Body of pancreas (tissue), 4 donors: ENCODE measurements at places on chromosomes 4 and X.

DNA sequence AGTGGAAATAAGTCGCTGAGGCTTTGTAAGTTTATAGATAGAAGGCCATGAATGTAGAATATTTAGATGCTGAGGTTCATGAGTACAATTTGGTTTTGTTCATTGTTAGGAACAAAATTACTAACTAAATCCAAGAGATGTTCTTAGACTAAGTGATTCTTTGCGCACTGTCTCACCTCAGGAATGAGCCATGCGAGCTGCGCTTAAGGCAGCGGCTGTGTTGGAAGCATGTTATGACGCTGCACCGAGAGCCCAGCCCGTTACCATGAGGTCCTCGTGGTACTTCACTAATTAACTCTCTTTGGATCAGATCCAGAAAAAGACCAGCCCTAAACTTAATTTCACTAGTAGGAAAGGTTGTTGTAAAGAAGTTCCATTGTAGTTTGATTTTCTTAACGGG lies 166.2 kb downstream of the RAPGEF2 start:
- DNase-seq = no peak

GRCh38 chr4:57100979-57101651 lies 9.1 kb downstream of the IGFBP7 start:
- DNase-seq = no peak

DNA sequence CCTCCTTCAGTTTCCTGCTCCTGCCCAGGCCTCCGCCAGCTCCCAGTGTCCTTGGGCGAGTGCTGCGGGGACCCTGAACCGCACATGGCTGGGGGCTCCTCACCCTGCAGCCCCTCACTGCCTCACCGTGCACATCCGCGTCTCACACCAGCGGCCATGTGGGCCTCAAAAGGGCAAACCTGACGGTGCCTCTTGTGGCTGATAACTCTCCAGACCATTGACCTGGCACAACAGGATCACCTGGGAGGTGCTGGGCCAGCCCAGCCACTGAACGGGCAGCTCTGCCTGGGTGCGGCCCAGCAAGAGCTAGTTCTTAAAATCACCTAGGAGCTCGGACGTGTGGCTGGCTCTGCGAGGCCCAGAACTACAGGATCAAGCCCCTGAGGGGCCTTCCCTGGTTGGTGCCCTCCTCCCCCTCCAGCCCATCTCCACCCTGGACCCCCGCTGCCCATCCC lies 4.1 kb upstream of the S100P start:
- DNase-seq = no peak

- DNase-seq = no peak
These were observed 511.0 kb upstream of the KLHL4 start for GRCh38 chrX:87006561-87006960.

DNA sequence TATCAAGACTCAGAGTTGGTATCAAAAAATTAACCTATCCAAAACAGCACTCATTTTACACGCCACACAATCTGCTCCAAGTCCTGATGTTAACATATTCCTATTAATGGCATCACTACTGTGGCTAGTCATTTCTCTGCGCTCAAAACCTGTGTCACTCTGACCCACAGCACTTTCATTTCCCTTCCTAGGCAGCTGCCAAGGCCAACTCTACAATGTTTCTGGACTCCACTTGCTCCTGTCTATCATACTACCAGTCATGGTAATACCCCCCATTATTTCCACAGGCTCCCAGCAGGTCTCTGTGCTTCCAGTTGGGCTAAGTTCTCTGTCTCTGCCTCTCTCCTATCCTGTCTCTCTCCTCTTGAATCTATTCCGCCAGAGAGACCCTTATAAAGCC lies 323.6 kb downstream of the NR3C2 start:
- DNase-seq = no peak

GRCh38 chr4:144647590-144647989 lies 1.6 kb downstream of the HHIP start:
- no peak for DNase-seq

DNA sequence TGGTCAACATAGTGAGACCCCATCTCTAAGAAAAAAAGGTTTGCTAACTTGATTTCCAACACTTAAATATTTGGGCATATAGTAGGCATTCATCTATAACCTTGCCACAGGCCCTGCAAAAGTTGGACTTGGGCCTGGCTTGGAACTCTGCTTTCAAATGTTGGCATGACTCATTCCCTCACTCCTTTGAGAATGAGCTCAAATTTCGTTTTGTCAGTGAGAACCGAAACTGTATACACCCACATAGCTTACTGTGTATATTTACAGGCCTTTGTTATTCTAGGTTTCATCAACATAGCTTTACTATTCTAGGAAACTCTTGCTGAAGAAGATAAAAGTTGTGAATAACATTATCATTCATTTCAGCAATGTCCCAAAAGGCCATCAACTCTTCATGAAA lies 88.7 kb upstream of the ELOVL6 start:
- no peak for DNase-seq

GRCh38 chrX:111687305-111687704 lies 6.3 kb downstream of the ALG13 start:
- no peak for DNase-seq

- DNase-seq = no peak
These were observed 82.9 kb upstream of the EXOC1L start for GRCh38 chr4:55736605-55737183.

DNA sequence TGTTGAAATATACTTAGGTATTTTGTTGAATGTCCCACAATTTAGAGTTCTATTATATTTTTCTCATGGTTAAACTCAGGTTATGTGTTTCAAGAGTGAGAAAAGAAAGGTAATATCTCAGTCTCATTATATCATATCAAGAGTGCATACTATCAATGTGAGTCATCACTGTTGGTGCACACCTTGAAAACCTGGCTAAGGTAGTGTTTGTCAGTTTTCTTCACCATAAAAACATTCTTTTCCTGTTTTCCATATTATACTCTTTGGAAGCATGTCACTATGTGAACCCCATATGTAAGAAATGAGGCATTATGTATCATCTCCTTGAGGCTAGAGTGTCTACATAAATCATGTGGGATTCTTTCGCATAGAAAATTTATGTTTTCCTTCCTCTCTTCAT lies 307.6 kb upstream of the CTSO start:
- DNase-seq = no peak

DNA sequence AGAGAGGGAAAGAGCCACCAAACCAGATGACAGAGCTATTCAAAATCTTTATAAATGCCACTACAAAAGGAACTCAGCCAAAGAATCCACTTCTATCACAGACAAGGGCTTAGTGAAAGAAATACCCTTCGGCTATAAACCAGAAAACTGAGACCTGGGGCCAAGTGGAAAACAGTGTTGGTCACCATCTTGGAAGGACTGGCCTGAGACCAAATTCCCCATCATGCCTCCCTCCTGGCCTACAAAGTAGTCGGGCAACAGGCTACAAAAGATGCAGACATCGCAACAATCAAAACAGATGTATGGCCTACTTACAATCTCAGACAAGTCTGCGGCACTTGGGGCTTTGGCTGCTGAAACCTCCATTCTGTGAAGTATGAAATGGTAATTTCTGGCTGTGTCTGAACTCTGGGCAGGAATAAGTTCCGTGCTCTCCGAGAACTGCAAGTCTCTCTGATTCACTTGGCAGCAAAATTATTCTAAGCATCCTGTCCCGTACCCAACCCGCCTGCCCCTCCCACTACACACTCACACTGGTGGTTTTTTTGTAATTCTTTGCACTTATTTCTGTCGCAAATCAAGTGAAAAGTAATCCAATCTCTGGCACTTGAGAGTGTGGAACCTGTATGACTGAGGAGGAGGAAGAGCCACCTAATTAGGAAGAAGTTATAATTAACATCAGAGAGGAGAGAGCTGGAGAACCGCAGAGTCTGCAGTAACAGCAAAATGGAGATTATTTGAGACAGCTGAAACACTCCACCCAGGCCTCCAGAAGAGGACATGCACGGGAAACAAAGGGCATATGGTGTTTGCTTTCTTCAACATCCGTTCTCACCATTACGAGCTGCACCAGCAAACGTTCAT lies 87.8 kb downstream of the SH3KBP1 start:
- DNase-seq = no peak

GRCh38 chrX:23855569-23855968 lies 52.2 kb downstream of the APOO start:
- DNase-seq = no peak

- DNase-seq = no peak
These were observed 4.7 kb downstream of the ZXDB start for GRCh38 chrX:57596516-57596915.

DNA sequence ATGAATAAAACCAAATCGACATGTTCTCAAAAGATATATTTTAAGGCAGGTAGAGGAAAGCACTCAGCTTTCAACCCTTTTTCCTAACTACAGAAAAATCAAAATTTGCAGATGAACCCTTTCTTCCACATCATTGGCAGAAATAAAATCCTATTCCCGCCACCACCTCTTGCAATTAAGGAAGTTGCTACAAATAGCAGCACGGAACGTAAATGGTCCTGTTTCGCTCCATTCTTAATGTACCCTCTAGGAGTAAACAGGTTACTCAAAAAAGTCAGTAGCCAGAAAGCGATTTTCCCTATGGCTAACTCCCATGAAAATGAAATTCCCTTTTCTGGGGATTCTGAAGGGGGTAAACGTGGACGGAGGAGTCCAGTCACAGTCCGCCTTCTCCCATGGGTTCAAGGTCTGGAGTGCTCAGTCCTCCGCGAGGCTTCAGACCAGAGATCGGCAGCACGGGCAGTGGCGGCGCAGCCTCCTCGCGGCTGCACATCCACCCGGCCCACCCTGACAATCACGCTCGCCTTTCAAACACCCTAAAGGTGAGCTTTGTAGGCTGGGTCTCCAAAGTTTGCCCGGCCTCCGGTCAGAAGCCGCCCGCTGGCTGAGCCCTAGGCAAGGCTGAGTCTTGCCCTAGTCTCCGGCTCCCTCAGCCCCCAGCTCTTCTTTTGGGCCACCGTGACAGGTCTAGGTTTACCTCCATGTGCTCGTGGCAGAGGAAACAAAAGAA lies 1.8 kb downstream of the ATP11C start:
- DNase-seq = peak; percentile 19

GRCh38 chr4:84189144-84189543 lies 309.9 kb downstream of the NKX6-1 start:
- DNase-seq = no peak

DNA sequence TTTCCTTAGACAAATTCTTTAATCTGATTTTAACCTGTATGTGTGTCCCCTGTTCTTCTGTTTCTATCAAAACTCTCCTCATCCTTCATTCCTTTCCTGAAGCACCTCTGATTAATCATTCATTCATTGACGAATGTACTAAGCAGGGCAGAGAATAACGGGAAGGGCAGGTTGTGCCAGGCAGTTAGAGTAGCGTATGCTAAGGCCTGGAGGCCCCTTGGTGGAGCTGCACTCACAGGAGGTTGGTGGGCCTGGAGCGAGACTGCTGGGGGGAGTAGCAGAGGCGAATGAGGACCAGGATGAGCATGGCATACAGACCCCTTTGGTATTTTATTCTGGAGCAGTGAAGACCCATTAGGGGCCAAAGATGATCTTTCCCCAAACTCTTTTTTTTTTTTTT lies 22.5 kb downstream of the PTTG2 start:
- no peak for DNase-seq

DNA sequence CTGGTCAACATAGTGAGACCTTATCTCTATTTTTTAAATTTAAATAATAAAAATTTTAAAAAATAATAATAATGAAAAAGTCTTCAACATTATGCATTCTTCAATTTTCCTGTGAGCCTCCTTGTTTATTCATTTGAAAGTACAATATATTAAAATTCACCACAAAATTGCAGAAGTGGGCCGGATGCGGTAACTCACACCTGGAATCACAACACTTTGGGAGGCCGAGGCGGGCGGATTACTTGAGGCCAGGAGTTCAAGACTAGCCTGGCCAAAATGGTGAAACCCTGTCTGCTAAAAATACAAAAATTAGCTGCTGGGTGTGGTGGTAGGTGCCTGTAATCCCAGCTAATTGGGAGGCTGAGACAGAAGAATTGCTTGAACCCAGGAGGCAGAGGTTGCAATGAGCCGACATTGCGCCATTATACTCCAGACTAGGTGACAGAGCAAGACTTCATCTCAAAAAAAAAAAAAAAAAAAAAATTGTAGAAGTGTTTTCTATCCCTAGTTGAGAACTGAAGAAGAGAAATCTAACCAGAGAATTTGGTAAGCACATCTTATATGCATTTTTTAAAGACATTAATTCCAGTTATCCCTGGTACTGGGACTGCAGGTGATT lies 56.9 kb downstream of the RBM47 start:
- DNase-seq = no peak

DNA sequence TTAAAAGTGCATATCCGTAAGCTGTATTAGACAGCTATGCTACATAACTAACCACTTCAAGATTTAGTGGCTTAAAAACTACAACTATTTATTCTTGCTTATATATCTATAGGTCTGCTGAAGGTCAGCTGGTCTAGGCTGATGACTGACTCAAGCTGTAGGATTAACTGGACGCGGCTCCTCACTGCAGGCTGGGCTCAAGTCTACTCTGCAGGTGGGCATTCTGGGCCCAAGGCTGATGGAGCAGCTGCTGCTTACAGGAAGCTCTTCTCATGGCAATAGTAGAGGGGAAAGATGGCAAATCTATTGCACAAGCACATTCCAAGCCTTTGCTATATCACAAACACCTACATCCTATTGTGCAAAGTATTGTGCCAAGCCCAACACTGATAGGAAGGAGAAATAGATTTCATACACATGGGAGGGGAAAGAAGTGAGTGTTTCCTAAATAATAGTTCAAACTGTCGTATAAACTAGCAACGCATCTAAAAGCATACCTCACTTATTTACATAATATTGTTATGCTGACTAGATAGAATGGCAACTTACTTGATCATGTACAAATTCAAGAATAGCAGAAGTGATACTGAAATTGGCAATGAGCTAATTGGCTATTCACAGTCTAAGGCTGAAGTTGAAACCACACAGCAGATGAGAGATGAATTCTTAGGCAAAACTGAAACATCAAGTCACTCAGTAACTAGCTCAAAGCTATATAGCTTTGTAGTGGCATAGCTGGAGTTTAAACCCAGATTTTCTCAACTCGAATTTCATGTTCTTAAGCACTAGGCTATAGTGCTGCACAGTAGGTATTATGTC lies 263.8 kb downstream of the NKX6-1 start:
- DNase-seq = no peak

GRCh38 chr4:135282676-135283075 lies 1081.1 kb upstream of the PABPC4L start:
- no peak for DNase-seq

GRCh38 chr4:90542216-90542615 lies 415.0 kb downstream of the CCSER1 start:
- no peak for DNase-seq

- DNase-seq = peak; percentile 36
These were observed 357.7 kb upstream of the BOD1L1 start for GRCh38 chr4:13984991-13985800.

DNA sequence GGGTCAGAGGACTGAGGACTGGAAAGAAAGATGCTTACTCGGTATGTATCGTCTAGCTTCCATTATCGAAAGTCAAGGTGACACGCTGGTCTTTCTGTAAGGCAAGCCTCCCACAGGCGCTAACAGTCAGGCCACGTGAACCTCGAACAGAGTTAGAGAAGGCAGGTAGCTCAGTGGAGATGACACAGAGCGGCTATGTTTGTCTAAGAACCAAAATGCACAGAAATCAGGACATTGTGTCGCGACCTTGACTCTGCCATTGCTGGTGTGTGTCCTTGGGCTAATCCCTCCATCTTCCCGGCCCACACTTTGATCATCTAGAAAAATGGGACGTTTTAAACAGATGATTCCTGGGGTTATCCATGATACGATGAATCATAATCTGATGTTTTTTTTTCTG lies 40.3 kb downstream of the IRF2 start:
- DNase-seq = no peak

- no peak for DNase-seq
These were observed 51.8 kb downstream of the ZNF827 start for GRCh38 chr4:145886871-145887240.
